ENCODE measurements at places on chromosomes 4 and X.

DNA sequence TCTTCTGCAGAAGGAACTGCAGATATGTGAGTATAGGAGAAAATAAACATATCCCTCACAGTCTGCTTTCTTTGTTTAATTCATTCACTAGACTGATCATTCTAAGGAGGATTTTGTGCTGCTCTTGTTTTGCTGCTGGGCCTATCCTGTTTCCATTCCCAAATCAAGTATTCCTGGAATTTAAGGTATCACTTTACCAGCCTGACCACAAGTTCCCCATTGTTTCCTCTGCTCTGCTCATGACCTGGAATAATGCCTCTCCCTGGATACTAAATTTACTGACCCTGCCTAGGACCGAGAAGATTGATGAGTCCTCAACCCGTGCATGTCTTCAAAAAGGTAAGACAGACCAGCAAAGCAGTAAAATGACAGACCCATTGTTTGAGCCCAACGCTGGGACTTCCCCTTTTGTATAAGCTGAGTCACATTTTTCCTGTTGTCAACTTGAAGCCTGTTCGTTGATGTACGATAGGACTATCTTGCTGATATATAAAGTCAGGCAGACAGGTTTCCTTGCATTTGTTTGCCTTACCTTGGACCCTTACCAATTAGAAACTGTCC lies 85.5 kb upstream of the TET2 start:
- DNase-seq: peak; percentile 91

DNA sequence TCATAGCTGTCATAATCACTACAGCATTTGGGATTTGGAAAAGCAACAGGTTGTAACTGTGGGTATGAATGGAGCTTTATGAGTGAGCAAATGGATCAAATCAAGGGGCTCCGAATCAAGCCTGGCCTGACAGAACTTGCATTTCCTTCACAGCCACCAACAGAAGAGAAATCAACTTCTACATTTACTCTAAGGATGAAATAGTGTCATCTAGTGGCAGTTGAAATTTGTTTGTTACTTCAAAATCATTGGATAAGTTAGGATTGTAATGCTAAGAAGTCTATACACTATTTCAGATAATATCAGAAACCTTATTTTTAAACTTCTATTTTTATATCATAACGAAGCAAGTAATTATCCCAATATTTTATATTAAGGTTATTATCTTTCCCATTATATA lies 10.7 kb upstream of the WDR17 start:
- DNase-seq: no peak

DNA sequence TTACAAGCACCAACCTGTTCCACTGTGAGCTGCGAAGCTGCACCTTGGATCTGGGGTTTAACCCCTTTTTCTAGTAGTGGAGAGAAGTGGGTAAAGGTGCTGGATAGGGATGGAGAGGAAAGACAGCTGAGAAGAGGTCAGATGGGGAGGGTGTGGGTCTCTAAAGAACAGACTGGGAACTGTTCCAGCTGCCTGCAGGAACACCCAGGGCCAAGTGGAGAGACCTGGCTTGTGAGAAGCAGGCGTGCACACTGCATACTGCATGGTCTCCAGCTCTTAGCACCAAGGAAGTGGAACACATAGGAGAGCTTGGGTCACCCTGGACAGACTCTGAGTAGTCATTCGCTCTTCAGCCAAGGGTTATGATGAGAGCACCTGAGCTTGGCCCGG lies 16.1 kb downstream of the BCOR start:
- DNase-seq: no peak

GRCh38 chr4:59664771-59665170 lies 1535.4 kb upstream of the ADGRL3 start:
- DNase-seq: no peak

DNA sequence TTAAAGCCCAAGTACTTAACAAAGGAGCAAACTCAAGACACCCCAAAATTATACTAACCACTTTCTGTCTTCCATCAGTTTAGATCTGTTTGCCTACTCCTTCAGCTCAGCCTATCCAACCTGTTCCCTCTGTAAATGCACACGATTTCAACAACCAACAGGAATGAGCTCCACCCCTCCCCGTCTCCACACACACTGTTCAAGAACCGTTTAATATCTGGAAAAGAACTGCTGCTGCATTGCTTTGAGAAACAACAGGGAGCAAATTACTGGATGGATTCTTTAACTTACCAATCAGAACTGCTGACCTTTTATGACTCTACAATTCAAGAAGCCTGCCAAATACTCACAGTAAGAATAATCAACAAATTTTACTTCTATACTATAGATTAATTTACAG lies 87.0 kb downstream of the FBXW7 start:
- no peak for DNase-seq

DNA sequence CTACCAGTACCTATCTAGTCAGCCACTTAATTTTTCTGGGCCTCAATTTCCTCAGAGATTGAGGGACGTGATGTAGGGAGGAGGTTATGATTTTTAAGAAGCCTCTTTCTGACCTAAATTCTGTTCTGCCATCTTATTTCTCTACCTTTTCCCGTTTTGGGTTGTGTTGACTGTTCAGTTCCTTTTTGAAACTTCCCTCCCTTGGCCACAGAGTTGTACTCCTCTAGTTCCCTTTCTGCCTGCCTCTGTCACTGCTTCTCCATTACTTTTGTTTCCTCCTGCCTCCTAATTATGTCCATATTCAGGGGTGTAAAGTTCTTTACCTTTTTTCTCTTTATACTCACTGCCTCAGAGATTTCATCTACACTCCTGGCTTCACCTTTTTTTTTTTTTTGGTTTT lies 25.4 kb downstream of the CLCN5 start:
- peak; percentile 8 for DNase-seq

- DNase-seq: peak; percentile 50
Measured at GRCh38 chr4:146095091-146095690, 80.3 kb upstream of the LSM6 start.

DNA sequence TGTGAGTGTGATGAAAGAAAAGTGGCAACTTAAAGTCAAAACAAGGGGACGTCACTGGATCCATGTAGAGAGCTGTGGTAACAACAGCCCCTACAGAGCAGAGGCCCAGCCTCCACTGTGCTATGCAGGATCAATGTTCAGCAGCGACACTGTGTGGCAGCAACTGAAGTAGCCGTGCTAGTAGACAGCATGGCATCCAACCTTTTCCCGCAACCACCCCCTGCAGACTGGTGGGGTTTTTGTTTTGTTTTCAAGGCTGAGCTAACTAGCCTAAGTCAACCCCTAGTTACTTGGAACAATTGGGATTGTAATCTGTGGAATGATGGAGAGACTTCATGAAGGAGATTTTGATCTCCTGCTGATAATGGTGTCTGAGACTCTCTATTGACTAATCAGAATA lies 44.4 kb upstream of the PPARGC1A start:
- peak; percentile 11 for DNase-seq

- no peak for DNase-seq
Measured at GRCh38 chrX:11347300-11347699, 54.1 kb downstream of the AMELX start.
